Nephron progenitor cell (in vitro differentiated cells): ENCODE measurements at places on chromosomes 5 and 9.
A peak's percentile ranks its signal among the peaks of the same experiment; 100 is the strongest.

GRCh38 chr9:128127568-128127989 lies at the start of gene PTGES2:
Gene PTGES2, minus strand, starts transcription at chr9:128127729. Its CDS starts 12 bp downstream, at chr9:128127717.
- peak; percentile 80 for DNase-seq

DNA sequence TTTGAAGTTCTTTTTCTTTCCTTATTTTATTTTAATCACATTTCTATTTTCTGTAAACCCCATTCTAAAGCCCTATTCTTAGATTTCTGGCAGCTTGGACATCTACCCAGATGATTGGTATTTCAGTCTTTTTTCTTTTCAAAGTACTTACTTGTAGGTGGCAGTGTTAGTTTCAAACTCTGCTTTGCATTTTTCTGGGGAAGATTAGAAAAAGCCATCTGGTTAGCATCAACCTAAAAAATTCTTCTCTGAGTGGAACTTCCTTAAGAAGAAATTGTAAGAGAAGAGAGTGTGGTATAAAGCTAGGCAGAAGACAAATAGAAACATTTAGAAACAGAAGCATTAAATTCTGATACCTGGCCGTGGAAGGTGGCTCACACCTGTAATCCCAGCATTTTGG lies 17.2 kb upstream of the TENT2 start:
- no peak for DNase-seq

GRCh38 chr9:114291064-114291474 lies 31.8 kb upstream of the ORM1 start:
- peak; percentile 91 for DNase-seq

GRCh38 chr5:143576711-143577484 lies 173.4 kb upstream of the NR3C1 start:
- no peak for DNase-seq

DNA sequence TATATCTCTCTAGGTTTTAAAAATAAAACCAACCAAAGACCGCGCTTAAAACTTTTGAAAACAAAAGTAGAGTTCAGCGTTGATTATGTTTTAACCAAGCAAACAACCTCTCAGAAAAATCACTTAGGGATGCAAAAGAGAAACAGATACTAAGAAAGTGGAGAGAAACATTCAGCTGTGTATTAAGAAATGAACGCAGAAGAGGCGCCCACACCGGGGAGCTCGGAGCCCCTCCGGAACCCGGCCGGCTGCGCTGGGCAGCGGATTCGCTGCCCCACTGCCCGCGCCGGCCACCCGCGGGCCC lies 1.4 kb downstream of the PITX1 start:
- no peak for DNase-seq

GRCh38 chr9:79120533-79120932 lies 451.2 kb upstream of the TLE4 start:
- no peak for DNase-seq

GRCh38 chr5:122354293-122354692 lies 42.3 kb downstream of the SNCAIP start:
- DNase-seq = no peak

DNA sequence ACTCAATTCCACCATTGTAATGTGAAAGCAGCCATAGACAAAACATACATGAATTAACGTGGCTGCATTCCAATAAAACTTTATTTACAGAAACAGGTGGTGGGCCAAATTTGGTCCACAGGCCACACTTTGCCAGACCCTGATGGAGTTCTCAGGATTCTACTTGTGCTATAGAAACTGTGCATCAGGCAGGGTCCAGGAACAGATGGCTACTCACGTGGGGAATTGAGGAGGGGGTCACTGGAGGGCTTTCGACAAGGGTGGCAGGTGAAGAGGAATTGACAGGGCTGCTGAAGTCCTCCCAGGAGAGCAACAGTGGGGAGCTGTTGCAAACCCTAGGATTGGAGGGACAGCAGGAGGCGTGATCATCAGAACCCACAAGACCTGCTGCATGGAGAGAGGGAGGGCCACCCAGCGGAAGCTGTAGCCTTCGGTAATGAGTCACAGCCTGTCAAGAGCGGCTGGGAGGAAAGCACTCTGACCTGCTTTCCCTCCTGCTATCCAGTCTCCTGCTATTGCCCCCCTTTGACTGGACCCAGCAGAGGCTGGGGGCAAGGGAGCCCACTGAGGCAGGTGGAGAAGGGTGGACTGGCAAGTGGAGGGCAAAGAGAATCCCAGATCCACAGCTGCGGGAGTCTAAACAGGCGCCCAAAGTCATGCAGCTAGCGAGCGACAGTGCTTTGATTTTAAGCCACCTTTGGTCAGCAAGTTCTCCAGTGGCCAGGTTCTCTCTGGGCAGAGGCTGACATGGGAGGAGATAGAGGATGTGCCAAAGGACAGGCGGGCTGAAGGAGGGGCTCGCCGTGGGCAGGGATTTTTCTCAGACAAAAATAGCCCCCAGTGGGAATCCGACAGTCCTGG lies 138.3 kb upstream of the SMIM23 start:
- DNase-seq = peak; percentile 42
